ENCODE measurements at places on chromosomes 13 and 19. TPM values are rescaled to one million over a fixed set of nuclear protein-coding genes. Genes with fewer than 3 reads are reported as not detected.

The PTPRS gene
- 45.8 TPM for polyA plus RNA-seq

The NDUFS7 gene
- polyA plus RNA-seq: 40.1 TPM

The LILRA1 gene
- 0.61 TPM for polyA plus RNA-seq

The CGB5 gene
- polyA plus RNA-seq: not detected

The DAND5 gene
- polyA plus RNA-seq: not detected

The C19orf67 gene
- polyA plus RNA-seq: not detected

The IGFL1 gene
- polyA plus RNA-seq: not detected

The NECTIN2 gene
- polyA plus RNA-seq: 157 TPM

The COL5A3 gene
- polyA plus RNA-seq: 0.60 TPM

The EFNB2 gene
- polyA plus RNA-seq: 137 TPM

GRCh38 chr13:42361701-42362100 is 89.7 kb downstream of the AKAP11 start:
- DNase-seq: no peak

- no peak for DNase-seq
Measured at GRCh38 chr13:95445131-95445530, 107.4 kb upstream of the CLDN10 start.

DNA sequence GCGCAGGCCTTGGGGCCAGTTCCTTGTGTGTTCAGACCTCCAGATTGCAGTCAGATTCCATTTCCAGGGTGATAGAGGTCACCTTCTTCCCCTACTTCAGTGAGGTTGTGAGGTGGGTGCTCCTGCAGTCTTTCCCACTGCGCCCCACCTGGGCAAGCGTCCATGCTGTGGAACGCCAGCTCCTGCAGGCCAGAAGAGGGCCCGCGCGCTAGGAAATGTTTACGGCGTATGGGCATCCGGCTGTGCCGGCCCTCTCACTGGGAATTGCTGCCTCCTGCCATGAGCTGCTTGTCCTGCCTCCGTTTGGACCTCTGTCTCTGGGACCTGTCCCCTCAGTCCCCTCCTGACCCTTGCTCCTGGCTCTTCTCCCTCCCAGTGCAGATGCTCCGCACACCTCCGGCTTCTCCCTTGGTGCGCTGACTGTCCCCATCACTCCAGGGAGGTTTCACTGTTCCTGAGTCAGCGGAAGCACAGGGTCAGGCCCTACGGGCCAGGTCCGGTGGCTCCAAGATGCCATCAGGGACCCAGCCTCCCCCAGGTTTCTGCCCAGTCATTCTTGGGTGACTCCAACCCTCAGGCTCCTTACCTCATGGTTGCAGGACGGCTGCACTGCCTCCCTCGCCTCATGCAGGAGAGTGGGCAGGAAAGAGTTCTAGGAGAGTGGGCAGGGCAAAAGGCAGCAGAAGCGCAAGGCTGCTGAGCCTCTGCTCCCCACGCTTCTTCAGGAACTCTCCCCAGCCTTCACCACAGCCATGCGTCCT is 56.6 kb downstream of the SMARCA4 start:
- DNase-seq: no peak

- DNase-seq: no peak
Measured at GRCh38 chr13:48923376-48923775, 52.3 kb upstream of the FNDC3A start.

DNA sequence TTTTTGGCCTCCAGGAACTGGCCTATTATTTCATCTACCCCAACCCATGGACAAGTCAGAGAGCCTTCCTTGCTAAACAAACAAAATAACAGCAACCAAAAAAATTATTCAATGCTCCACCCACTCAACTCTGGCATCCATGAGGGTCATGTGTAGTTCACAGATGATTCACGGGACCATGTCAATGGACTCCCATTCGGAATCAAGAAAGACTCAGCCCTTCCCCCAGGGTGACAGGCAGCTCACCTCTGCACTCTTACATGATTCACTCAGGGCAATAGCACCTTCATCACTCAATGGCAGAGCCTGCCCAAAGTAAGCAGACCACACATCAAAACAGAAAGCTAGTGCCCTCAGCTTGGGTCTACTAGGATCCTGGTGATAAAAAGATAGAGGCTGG is 14.3 kb upstream of the SCEL start:
- DNase-seq: no peak

DNA sequence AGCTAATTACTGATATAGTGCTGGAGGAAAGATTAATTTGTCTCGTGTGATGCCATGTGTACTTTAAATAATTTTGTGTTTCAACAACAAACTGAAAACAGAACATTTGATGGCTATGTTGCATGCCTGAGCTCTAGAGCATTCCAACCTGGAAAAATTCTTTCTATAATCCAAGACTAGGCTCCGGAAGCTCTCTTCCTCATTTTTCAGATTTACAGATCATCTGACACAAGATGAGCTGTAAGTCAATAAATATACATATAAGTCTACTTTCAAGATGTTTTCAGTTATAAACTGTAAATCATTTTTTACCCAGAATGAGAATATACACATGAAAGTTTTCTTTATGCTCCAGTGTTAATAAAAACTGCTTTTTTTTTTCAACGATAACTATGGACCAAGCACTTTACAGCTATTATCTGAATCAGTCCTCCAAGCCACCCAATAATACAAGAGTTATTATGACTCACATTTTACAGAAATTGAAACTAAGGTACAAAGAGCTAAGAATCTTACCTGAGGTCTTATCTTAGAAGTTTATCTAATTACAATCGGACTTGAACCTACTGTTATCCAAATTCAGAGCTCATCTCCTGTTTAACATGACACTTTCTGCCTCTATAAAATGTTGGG is 6.4 kb upstream of the FOXO1 start:
- no peak for DNase-seq

DNA sequence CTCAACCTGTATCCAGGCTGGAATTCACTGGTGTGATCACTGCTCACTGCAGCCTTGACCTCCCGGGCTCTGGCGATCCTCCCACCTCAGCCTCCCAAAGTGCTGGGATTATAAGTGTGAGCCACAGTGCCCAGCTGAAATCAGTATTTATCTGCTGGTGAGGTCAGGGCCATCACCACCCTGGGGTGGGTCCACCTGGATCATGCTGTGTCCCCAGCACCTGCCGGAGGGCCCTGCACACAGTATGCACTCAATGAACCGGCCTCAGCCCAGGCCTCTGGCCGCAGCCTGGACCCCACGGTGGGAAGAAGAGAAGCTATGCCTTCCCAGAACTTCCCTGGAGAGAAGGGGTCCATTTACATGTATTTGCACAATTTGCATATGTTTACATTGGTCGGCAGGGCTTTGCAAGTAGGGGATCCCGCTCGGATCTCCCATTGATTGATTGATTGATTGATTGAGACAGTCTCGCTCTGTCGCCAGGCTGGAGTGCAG is 2.6 kb upstream of the SLC5A5 start:
- no peak for DNase-seq

- no peak for DNase-seq
Measured at GRCh38 chr13:19726611-19727010, 56.1 kb downstream of the PSPC1 start.

- no peak for DNase-seq
Measured at GRCh38 chr13:99656844-99657381, 155.6 kb downstream of the TM9SF2 start.

- no peak for DNase-seq
Measured at GRCh38 chr13:101516262-101516661, 63.8 kb downstream of the ITGBL1 start.

GRCh38 chr19:51325161-51325976 is 13.9 kb downstream of the IGLON5 start:
- DNase-seq: no peak

DNA sequence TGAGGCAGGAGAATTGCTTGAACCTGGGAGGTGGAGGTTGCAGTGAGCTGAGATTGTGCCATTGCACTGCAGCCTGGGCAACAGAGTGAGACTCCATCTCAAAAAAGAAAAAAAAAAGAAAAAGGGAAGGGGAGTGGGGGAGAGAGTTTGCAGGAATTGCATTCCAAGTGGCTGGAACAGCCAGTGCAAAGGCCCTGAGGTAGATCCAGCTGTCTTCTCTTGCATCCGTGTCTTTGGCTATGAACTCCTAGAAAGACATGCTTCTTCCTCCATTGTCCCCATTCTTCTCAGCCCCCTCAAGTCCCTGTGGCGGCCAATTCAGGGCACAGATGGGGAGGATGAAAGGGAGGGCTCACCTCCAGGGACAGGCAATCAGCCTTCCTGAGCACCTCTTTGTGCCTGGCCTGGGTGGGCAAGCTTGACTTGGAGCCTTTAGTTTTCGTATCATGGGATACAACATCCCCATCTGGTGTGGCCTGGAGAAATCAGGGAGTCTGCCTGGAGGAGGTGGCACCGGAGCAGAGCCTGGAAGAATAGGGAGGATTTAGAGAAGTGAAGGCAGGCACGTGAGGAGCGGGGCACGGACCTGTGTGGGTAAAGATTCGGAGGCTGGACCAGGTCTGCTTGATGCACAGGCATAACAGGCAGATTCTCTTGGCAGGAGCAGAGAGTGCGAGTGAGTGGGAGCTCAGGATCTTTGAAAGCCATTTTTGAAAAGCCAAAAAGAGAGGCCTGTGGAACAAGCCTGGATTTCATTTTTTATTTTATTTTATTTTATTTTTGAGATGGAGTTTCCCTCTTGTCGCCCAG is 5.0 kb downstream of the ANKRD24 start:
- no peak for DNase-seq

DNA sequence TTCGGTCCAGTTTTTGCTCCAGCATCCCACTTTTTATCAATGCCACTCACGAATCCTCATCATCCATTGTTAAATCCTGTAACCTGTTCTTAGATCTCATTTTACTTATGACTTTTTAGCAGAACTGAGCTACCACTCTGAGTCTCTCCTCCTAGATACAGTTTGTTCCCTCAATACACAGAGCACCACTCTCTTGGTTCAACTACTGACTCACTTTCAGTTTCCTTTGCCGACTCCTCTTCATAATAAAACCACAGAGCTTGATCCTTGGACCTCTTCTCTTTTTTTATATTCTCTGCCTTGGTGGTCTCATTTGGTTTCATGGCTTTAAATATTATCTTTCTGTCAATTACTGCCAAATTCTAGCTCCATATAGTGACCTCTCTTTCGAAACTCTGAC is 150.3 kb downstream of the SLITRK5 start:
- DNase-seq: no peak
